ENCODE measurements at places on chromosomes 2 and 18.

DNA sequence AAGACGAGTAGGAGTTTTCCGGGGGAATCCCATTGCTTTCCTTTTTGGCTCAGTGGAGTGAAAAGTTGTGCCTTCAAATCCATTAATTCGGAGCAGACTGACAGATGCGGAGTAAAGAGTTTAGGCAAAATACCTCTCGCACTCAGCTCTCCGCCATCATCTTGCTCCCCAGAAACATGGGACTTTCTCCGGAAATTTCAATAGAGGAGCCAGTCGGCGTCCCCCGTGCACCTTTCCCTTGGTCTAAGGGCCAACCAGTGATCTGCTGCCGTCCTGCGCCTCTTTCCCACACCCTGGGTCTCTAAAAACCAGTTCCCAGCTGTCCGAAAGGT, 318 bp downstream of the TYW5 start:
- no peak for DNase-seq

DNA sequence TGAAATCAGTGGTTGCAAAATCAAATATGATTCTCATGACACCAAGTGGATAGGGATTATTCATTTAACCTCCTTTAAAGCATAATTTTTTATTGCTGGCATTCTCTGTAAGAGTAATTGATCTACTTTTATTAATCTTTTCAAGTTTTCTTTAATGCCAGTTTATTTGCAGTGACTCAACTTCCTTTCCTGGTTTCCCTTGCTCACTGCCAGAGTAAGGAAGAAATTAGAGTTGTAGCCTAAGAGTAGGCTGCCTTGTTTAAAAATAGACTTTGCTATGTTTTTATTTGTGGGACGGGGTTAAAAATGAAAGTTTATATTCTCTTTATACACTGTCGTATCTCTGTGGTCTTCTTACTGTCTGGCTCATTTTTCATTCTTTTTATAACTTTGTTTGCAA, 148.6 kb downstream of the WDR7 start:
- DNase-seq: no peak

DNA sequence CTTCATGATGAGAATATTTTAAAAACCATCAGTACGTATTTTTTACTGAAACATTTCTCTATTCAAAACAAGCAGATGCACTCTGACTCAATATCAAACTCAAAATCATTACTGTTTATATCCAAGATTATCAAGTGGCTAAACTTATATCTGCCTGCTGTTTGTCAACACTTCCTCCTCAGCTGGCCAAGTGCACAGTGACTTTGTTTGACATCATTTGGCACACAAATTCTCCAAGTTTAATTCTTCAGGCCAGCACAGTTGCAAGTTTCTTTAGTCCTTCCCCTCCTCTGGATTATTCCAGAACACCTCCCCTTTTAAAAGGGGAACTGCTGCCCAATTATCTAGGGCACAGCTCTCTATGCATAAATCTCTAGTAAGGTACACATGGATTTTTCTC, 346.6 kb downstream of the FSIP2 start:
- DNase-seq: no peak

- no peak for DNase-seq
These were observed 311.2 kb downstream of the CMPK2 start for GRCh38 chr2:6554466-6554865.

DNA sequence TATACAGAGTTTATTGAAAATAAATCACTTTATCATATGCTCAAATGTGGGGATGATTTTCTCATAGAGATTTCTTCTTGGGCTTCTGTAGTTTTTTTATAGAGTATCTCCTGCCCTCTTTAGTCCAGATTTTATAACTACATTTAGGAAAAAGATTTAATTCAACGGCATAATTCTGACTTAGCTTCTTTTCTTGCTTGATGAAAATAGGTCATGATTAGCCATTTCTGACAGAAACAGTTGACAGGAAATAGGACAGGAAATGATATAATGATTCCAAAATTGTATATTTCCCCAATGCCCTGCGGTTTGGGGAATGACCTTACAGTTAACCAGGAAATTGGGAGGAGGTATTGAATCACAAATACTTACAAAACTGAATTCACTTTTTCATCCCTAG, 1531.9 kb upstream of the ACVR2A start:
- no peak for DNase-seq

- no peak for DNase-seq
These were observed 157.2 kb downstream of the MAP2 start for GRCh38 chr2:209581040-209581439.

GRCh38 chr18:34637094-34637801, 72.8 kb upstream of the DTNA start:
- no peak for DNase-seq

- DNase-seq: no peak
These were observed 293.4 kb upstream of the CHST9 start for GRCh38 chr18:27478459-27478858.

- no peak for DNase-seq
These were observed 651.3 kb downstream of the DCDC2C start for GRCh38 chr2:4354678-4355077.

- DNase-seq: no peak
These were observed 470.7 kb downstream of the LPIN1 start for GRCh38 chr2:12217175-12217574.

DNA sequence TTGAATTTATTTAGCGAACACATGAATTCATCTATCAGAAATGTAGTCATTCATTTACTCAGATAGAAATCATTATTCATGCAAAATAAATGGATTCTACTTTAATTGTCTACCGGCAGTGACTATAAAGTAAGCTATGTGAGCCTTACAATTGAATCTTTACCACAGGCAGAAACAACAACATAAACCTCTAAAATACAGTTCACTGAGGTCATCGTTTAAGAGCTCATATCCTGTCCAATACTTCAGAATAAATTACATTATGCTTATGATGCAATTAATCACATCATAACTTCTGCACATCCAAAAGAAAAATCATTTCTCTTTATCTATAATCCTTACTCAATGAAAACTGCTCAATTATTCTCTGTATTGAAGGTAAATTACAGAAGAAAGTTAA, 244.7 kb downstream of the HNMT start:
- no peak for DNase-seq

Data from stimulated activated CD4-positive, alpha-beta T cell treated with anti-CD3 and anti-CD28 coated beads, Interleukin-4, amount 100 ng/mL, for 48 hours (primary cell).